ENCODE measurements at places on chromosomes 16 and 17.

GRCh38 chr16:10936272-10936984 is 5.8 kb downstream of the DEXI start:
- DNase-seq = no peak

- no peak for DNase-seq
These were observed 20.6 kb upstream of the PRKAR1A start for GRCh38 chr17:68491381-68492231.

DNA sequence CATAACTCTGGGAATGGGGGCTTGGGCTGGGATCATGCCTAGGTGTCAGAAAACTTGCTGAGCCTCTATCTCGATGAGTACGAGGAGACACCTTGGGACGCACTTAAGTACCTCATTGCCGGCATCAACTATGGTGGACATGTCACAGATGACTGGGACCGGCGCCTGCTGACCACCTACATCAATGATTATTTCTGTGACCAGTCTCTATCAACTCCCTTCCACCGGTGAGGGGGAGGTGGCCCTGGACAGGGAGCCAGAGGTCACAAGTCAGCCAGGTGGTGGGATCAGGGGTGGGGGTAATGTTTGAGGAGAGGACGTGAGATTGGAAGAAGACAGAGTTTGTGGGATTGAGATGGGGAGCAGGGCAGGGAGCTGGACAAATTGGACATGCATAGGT is 3.4 kb upstream of the KDM6B start:
- DNase-seq = no peak

DNA sequence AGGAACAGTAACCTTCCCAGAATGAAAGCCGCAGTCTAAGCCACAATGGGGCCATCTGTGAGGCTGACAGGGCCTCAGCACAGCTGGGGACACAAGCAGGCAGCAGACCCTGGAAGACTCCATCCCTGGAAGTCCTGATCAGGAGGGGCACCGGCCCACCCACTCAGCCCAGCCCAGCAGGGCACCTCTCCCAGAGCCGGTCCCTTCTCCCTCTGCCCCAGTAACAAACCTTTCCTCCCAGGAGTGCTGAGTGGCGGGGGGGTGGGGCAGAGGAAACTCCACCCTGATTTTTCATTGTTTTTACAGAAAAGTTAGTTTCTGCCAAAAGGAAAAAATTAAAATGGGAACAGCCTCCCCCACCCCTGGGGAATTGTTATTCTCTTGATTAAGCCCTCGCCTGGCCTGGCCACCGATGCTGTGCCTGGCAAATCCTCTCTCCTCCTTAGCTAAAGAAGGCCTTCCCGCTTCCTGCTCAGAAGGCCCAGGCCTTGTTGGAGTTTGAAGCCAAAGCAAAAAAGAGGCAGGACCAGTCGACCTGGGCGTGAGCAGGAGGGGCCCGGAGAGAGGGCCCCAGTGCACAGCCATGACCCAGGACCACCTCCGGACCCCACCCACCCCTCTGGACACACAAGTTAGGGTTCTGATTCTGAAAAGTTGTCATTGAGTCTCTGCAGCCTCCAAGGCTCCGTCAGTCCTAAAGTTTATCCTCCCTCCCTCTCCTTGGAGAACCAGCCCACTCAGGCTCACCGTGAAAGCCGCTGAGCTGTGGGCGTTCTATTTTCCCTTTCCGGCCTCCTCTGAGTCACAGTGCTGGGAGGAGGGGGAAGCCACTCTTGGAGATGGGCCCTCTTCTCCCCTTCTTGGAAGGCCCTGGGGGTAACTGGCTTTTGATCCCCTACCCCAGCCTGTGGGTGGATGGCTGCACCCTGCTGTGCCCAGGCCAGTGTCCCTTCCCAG is 128.4 kb upstream of the TNRC6C start:
- DNase-seq = no peak

DNA sequence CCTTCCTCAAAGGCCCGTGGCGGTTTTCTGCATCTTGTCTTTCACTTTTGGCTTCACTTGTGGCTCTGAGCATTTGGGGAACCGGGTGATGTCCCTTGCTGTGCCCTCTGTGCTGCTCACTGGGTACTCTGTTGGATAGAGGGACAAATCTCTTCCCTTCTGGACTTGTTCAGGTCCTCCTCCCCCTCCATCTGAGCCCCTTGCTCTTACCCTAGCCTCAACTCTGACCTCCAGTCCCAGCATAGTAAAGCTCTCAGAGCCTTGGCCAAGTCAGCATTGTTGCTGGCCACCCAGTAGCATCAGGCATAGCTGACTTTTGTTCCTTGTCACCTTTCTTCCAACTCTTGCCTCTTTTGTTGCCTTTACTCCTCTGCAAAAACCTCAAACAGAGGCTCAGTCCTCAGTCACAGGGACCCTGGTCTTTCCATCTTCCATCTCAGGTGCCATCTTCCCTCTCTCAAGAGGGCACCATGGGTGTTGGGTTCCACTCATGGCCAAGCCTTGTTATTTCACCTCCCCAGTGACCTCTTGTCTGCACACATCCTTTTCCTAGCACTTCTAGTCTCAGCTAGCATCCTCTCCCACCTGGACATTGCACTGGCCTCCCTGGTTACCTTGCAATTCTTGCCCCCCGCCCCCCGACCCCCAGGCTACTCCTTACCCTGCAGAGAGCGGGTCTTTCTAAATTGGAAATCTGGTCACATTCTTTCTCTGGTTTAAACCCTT is 393 bp upstream of the PSMB10 start:
- DNase-seq = peak; percentile 49

- no peak for DNase-seq
These were observed 26.8 kb upstream of the FBXO47 start for GRCh38 chr17:38994026-38994425.

GRCh38 chr17:50026046-50026675 is 29.7 kb upstream of the ITGA3 start:
- DNase-seq = no peak

GRCh38 chr17:16820161-16820877 is 130.3 kb downstream of the CCDC144A start:
- no peak for DNase-seq

DNA sequence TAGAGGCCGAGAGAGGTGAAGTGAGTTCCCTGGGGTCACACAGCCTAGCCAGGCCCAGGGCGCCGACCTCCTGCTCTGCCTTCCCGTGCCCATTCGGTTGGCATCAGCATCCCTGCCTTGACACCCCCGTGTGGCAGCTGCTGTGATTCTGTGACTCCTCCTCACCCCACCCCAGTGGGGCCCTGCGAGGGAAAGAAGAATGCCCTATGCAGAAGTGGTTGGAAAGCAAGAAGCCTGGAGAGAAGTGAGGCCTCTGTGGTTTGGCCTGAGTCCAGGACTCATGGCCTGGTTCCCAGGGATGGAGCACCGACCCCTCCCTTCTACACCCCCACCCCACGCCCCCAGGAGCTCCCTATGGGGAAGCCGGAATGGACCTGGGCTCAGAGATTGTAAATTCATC is 296.2 kb downstream of the SEC14L1 start:
- no peak for DNase-seq

- DNase-seq = no peak
These were observed 6.9 kb upstream of the TEX2 start for GRCh38 chr17:64269687-64270649.

GRCh38 chr17:55458978-55459377 is 37.3 kb upstream of the MMD start:
- DNase-seq = no peak

Data from activated CD8-positive, alpha-beta memory T cell treated with anti-CD3 and anti-CD28 coated beads for 1 hour (primary cell).